ENCODE measurements at places on chromosomes 12 and 14. TPM values are rescaled to one million over a fixed set of nuclear protein-coding genes. Genes with fewer than 3 reads are reported as not detected.

DNA sequence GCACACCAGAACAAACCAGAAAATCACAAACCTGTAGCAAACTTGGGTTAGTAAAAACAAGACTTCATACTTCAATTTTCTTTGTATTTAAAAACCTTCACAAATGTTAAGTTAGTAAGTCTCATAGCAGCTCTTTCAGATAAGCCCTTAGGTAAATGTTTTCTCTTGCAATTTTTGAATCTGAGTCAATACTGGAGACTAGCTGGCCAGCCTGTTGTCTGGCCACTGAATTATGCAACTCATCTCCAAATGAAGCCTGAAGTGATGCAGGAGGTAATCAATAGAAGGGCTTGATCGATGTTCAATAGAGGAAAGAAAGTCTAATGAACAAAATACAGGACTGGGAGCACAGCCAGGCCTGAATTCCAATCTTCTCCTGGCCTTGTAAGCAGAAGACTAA, 465.2 kb downstream of the LRIG3 start:
- DNase-seq, result no peak

GRCh38 chr12:126201981-126202537, 1136.8 kb downstream of the AACS start:
- DNase-seq, result no peak

- no peak for DNase-seq
Measured at GRCh38 chr14:51648296-51648695, 3.4 kb upstream of the FRMD6 start.

DNA sequence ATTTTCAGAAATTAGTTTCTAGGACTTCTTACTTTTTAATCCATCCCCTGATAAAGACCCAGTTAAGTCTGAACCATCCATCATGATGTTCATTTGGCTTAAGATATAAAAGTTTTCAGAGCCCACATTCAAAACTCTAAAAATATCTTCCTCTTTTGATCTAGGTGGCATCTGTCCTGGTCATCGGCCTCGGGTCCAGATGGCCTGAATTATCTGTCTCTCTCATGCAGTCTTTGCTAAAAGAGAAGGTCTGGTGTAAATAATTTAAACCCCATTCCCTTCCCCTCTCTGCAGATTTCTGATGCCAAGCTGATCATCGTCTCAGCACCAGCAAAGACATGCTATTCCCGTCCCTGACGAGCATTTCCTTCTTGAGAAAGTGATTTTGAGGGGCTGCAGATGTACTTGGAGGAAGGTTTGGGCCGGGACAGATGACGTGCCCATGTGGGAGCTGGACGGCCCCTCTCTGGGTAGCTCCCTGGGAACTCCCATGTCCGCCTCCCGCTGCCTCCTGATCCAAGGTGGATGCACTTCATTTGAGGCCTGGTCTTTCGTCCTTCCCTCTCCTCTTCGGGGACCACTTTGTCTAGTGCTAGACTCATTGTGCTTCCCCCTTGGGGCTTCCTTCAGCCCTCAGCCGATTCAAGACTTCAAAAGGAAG, 173.0 kb upstream of the PRMT8 start:
- DNase-seq, result no peak

DNA sequence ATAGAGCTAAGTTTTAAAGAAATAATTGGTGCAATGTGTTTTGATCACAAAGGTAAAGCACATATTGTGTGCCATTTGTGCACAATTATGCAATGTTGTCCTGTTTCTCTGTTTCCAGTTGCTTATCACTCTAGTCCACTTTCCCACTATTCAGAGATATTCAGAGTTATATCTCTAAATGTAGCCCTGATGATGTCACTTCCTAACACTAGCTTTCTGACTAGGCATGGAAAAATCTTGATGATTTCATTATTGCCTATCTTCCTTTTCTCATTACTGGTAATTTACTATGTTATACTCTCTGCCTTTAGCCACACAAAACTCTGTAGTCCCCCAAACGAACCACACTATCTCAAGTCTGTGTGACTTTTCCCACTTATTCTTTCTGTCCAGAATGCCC, 221.2 kb downstream of the TRHDE start:
- DNase-seq, result no peak

DNA sequence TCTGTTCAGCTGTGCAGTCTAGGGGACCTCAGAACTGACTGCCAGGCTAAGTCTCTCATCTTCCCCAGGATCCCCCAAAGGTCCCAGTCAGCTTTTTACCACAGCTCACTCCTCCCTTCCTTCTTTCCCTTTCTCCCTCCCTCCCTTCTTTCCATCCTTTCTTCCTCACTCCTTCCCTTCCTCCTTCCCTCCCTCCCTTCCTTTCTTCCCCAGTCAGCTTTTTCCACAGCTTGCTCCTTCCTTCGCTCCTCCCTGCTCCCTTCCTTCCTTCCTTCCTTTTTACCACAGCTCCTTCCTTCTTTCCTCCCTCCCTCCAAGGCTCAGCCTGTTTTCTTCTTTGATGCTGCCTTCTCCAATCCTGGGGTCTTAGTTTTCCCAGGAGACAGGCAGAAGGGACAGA, 39.2 kb downstream of the ATG14 start:
- no peak for DNase-seq

- DNase-seq, result no peak
Measured at GRCh38 chr12:39393890-39394289, 49.0 kb downstream of the KIF21A start.

DNA sequence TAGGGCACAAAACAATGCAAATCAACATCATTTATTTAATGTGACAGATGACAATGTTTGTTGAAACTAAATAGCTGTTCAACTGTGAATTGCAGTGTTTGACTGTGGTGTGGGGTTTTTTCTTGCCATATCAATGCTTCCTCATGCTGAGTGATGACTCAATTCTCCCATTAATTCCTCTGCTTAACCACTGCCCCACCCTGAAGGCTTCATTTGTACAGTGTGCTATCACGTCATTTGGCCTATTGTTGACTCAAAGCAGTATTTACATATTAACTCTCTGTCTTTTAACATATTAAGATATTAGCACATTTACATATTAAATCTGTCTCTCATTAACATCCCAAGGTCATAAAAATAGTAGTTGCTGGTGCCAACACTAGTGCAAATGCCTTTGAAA, 164.8 kb upstream of the NRXN3 start:
- no peak for DNase-seq

- DNase-seq, result no peak
Measured at GRCh38 chr12:13530966-13531365, 334.4 kb downstream of the EMP1 start.

DNA sequence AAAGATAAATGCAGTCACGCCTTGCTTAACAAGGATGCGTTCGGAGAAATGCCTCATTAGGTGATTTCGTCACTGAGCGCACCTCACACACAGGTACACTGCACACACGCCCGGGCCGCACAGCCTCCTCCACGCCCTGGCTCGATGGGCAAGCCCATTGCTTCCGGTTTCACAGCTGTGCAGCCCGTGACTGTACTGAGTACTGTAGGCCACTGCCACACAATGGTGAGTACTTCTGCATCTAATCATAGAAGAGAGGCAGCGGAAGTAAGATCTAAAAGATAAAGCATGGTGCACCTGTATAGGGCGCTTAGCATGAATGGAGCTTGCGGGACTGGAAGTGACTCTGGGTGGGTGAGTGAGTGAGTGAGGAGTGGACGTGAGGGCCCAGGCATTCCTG, 4.3 kb downstream of the RIMBP2 start:
- DNase-seq, result no peak

The SLC6A12 gene
- 20.2 TPM for polyA plus RNA-seq

The LRRC43 gene
- polyA plus RNA-seq, result 3.4 TPM

The KERA gene
- 0.11 TPM for polyA plus RNA-seq

The CACNA2D4 gene
- 2.6 TPM for polyA plus RNA-seq

The DDX51 gene
- 24.4 TPM for polyA plus RNA-seq

The EXOC3L4 gene
- polyA plus RNA-seq, result 2.7 TPM

The SLC6A15 gene
- 0.41 TPM for polyA plus RNA-seq

The SCNN1A gene
- polyA plus RNA-seq, result 77.8 TPM

The CERS5 gene
- 74.3 TPM for polyA plus RNA-seq
